Activated T-cell treated with anti-CD3 and anti-CD28 coated beads for 1 hour (primary cell): ENCODE measurements at places on chromosomes 1 and 21.

- DNase-seq = no peak
Observed at GRCh38 chr1:40799351-40799867, 15.8 kb downstream of the KCNQ4 start.

DNA sequence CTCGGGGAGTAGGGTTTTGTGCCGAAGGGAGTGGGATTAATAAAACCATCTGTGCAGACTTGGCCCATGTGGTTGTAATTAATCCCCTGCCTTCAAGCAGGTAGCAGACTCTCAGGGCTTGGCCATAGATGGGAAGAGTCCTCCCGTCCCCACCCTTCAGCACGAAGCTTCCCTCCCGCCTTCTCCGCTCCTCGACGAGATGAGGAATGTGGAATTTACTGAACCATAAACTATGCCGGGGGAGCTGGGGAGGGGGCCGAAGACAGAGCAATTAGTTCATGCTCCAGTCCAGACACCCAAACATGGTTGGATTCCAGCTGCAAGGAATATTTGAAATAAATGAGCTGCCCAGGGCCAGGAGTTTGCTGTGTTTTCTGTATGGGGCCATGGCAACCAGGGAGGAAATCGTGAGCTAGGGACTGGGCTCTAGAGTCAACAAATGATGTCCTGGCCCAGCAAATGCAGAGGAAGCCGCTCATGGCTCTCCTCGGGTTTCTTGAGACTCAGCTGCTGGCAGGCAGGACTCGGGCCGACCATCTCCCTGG, 78.8 kb downstream of the SPSB1 start:
- no peak for DNase-seq

GRCh38 chr1:6423321-6423999, 1.1 kb upstream of the ESPN start:
- DNase-seq = peak; percentile 69

- no peak for DNase-seq
Observed at GRCh38 chr21:42799948-42800347, 79.4 kb downstream of the WDR4 start.
